Mesothelial cell of epicardium (in vitro differentiated cells): ENCODE measurements at places on chromosomes 7 and 10. TPM values are rescaled to one million over a fixed set of nuclear protein-coding genes. Genes with fewer than 3 reads are reported as not detected.

DNA sequence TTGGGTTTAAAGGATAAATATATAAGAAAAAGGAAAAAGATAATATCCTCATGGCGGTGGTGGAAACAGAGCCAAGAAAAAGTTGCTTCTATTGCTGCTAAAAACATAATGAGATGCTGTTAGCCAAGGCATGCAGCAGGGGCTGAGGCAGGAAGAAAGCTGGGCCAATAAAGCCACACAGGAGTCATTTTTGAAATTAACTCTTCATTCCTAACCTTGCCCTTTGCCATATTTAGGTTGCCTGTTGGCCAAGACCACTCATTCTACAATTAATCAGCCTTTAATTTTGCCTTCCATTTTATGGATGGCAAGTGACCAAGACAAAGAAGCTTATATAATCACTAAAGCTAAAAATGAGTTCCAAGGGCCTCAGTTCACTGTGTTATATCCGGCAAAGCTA lies 58.2 kb downstream of the ARMH3 start:
- no peak for DNase-seq

GRCh38 chr10:2980116-2980515 lies 87.2 kb upstream of the PFKP start:
- DNase-seq = no peak

DNA sequence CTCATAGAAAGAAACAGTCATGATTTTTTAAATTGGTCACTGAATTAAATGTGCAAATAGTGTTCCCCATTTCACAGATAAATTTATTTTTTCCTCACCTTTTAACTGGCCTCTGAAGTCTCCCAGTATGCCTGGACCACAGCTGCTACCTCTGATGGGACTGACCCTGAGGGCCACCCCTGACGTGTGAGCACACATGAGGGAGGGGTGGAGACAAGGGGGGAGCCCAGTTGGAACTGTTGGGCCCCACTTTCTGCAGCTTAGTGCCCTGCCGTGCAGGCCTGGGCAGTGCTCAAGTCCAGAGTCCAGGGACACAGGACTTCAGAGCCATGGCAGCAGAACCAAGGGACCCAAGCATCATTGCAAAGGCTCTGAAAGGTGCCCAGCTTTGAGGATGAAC lies 243.9 kb downstream of the GRID1 start:
- DNase-seq = no peak

GRCh38 chr7:55548295-55548731 lies 24.0 kb downstream of the VOPP1 start:
- DNase-seq = no peak

DNA sequence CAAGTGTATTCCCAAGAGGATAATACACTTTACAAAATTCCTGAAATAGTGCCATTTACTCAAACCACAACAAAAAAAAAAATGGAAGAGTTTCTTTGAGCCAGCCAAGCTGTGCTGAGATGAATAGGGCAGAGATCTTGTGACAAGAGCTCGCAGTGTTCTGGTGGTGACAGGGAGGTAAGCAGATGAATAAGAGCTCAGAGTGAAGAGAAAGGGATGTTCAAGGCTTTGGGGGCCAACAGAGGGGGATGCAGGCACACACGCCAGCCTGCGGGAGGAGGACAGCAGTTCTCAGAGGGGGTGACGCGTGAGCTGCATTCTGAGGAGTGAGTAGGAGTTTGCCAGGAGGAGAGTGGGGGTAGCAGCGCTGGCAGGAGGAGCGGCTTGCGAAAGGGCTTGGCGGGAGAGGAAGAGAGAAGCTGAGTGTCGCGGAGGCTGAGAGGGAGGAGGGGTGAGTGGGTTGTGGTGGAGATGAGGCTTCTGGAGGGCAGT lies 194.4 kb upstream of the IMMP2L start:
- DNase-seq = no peak

- DNase-seq = no peak
Observed at GRCh38 chr7:101517304-101517703, 111.8 kb downstream of the MYL10 start.

GRCh38 chr7:25002786-25003185 lies 22.8 kb upstream of the OSBPL3 start:
- no peak for DNase-seq

DNA sequence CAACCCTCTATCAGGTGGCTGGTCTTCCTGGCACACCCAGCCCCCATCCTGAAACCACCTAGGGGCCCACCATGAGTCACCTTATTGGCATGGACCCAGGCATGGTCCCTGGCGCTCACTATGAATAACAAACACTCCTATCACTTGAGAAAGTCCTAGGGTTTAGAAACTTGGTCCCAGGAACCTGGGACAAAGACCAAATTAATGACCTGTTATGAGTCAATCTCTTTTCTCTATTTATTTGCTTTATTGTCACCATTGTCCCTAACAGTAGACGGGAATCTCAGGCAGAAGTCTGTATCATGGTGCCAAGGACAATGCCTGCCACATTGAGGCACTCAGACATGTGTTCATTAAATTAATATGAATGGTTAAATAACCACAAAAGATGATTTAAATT lies 599.6 kb upstream of the C7orf33 start:
- no peak for DNase-seq

- DNase-seq = no peak
Observed at GRCh38 chr7:141884539-141885225, 31.5 kb upstream of the OR9A4 start.

MYL10 gene
- total RNA-seq = not detected in 3 replicates

BRAT1 gene
- 44.2 to 47.6 TPM (median 46.8 TPM) in 3 replicates for total RNA-seq

GRCh38 chr7:121500360-121501058 lies 104.4 kb upstream of the FAM3C start:
- no peak for DNase-seq

DNA sequence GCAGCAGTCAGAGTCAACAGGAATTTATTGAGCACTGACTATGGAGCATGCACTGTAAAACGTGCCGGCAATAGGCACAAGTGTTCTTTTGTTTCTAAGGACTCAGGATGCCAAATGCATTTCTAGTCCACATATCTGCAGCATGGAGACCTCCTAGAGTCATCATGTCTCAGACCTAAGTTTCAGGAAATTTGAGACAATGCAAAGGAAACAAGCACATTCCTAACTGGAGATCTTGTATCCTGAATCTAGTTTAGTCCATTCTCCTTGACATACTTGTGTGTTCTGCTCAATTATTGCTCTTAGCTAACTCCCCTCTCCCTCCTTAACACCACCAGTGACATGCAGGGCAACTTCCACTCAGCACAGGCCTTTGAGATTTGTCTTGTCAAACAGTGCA lies 173.2 kb downstream of the ZNF438 start:
- no peak for DNase-seq

FAM131B gene
- 5.6 to 6.1 TPM (median 5.8 TPM) in 3 replicates for total RNA-seq

GRCh38 chr7:35544028-35544742 lies 150.8 kb downstream of the HERPUD2 start:
- DNase-seq = no peak

DNA sequence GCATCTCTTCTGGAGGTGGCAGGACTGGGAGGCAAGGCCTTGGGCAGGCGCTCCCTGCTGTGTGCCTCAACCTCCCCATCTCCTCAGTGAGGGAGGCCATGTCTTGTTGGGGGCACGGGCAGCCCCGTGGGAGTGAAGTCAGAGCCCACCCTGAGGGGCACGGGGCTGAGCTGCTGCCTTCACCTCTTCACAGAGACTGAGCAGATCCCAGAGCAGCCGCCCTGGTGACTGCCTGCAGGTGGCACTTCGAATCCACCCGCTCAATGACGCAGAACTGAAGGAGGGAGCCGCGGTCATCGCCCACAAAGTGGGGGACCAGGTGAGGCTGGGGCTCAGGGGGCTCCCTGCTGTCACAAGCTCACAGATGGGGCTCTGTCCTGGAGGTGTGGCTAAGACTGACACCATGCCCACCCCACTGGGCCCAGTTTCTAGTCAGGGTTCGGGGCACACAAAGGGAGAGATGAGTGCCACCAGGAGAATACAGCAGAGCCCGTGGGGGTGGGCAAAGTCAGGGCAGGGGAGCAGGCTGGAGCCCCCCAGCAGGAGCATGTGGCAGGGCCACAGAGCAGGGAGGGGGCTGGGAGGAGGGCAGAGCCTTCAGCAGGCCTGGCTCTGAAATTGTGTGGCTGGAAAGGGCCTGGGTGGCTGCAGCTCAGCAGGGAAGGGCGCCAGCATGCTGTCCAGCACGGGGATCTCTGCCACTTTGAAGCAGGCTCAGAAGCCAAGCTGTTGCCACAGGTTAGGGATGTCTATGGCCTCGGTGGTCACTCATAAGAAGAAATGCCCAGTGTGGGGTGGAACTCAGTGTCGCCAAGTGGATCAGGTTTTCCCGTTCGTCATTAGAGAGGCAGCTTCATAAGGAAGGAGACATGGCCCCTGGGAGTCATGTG lies 18.8 kb upstream of the CHST12 start:
- no peak for DNase-seq

ATOH7 gene
- total RNA-seq = 0.18 to 0.70 TPM (median 0.38 TPM) in 3 replicates

GRCh38 chr10:120749856-120750566 lies 101.2 kb upstream of the WDR11 start:
- no peak for DNase-seq

- no peak for DNase-seq
Observed at GRCh38 chr10:14554491-14555205, 220.0 kb downstream of the FAM107B start.

PDZD7 gene
- total RNA-seq = 1.2 to 1.8 TPM (median 1.8 TPM) in 3 replicates

DNA sequence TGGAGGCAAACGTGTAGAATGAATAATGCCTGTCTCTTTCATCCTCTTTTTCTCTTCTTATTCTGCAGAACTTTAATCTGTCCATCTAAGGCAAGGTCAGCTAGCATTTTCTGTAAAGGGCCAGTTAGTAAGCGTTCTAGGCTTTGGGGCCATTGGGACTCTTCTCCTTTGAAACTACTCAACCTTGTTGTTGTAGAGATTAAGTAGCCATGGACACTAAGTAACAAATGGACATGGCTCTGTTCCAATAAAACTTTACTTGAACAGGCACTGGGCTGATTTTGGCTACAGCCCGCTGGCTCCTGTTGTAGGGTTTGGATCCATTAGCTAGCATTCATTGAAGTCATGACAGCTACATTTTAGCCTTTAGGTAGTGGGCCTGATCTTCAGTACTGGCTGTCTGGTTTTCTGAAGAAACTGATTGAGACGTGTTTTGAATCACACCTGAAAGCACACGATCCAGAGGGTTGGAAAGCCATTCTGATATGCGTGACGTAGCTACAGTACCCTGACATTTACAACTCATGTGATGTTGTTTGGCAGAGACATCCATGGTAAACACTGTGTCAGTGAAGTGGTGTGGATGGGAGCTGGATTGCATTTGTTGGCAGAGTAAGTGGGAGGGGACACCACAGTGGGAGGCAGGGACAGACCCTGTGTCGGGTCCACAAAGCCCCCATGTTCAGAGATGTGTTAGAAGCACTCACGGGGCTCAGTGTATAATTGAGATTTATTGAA lies 92.5 kb downstream of the MTPN start:
- no peak for DNase-seq

WEE2 gene
- total RNA-seq = 0.09 TPM in 1 of 3 replicates, not detected in the others

DNA sequence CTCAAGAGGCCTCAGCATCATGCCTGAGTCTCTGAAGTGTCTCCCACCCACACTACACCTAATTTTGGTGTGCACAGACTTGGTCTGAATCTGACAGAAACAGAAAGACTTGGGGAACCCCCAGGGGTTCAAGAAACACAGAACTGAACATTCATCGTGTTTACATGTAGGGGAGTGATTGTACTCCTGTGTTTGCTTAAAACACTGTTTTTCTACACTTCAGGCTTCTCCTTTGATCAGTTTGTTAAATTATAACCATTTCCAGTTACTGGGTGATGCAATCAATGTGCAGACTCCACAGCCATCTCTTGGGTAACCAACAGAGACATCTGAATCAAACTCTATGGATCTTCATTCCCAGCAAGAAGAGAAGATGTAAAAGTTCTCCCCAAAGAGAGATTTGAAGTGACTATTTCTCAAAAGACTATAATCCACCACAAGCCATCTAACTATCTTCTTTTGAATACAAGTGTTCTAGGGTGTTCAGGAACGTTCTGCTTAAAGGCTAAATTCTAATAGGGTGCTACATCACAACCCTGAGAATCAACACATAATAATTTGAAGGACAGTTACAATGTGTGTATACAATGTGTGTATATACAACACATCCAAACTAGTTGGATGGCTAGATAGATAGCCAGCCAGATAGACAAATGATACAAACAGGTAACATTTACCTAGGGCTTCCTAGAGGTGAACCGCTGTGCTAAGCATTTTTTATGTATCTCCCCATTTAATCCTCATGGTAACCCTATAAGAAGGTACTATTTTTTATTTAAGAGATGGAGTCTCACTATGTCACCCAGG lies 34.2 kb downstream of the DNAJC12 start:
- no peak for DNase-seq

TWIST1 gene
- 111 to 126 TPM (median 120 TPM) in 3 replicates for total RNA-seq
